ENCODE measurements at places on chromosomes 16 and 17.
A peak's percentile ranks its signal among the peaks of the same experiment; 100 is the strongest.

GRCh38 chr17:81002409-81003361 lies 11.0 kb downstream of the CHMP6 start:
- DNase-seq, result no peak

DNA sequence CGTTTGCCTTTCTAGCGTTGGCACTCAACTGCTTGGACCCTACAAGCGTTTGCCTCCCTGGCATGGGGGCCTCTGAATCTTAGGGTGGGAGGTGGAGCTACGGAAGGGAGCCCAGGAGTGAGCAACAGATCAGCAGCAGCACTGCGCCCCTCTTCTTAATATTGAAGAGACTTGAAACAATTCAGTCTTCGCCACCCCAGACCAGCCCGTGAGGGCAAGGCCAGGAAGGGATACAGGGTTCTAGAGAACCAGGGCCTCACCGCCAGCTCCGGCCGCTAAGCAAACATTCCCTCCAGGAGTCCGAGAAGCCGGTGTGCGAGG lies 1.5 kb upstream of the GPRC5C start:
- no peak for DNase-seq

DNA sequence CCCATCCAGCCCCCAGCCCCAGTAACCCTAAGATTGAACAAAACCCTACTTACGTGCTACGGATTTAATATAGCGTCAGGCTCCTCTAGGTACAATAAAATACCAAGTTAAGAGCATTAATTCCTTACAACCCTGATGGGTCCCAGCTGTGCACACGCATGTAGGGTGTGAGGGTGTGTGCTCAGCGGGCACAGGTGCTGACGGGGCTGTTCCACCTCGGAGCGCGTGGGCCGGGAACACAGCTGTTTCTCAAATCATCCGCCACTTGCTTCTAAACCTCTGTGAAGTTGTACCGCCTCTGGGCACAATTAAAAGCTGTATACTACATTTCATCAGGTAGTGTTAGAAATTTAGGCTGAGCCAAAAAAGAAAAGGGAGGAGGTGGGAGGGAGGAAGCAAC lies 478.6 kb downstream of the MAF start:
- no peak for DNase-seq

GRCh38 chr17:49031965-49032928 lies 35.1 kb downstream of the IGF2BP1 start:
- no peak for DNase-seq

DNA sequence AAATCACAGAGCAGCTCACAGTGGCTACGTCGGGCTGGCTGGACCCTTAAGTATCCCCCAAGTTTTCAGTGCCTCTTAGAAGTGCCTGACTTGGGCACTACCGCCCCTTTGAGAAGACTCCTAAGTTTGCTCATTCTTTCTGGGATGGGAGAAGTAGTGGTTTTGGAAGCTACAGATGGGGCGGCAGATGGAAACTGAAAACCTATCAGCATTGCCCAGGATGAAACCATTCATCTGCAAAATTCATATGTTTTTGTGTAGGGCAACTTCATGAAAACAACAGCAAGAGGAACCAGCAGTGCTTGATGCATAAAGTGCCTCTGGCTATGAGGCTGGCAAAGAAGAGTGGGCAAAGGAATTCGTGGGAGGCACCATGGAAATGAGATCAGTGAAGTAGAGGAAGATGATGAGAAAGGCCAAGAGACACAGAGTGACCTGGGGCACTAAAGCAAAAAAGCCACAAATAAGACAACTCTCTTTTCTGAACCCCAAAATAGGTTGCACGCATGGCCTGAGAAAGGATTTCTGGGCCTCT lies 277.1 kb downstream of the XYLT1 start:
- DNase-seq, result no peak

GRCh38 chr16:80317599-80318037 lies 223.2 kb upstream of the DYNLRB2 start:
- DNase-seq, result no peak

DNA sequence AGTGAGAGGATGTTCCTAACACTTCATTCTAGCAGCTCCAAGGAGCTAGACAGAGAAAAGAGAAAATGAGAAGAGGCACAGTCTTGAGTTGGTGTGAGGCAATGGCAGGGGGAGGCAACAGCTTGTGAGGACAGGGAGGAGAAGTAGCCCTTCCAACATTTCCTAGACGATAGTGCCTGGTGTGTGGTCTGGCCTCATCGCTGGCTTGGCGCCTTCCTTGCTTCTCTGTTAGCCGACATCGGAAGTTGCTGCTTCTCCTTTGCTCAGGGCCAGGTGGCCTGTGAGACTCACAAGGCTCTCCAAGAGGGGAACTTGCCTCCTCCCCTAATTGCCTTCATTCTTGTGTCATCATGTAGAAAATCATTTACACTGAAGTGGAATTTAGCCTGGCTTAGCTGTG lies 208.7 kb downstream of the MAP2K4 start:
- no peak for DNase-seq

- no peak for DNase-seq
These were observed 81.3 kb downstream of the METRNL start for GRCh38 chr17:83160443-83161297.

GRCh38 chr16:84380405-84380804 lies 12.1 kb downstream of the ATP2C2 start:
- DNase-seq, result no peak

GRCh38 chr16:89393738-89394406 lies 96.5 kb downstream of the ANKRD11 start:
- no peak for DNase-seq

DNA sequence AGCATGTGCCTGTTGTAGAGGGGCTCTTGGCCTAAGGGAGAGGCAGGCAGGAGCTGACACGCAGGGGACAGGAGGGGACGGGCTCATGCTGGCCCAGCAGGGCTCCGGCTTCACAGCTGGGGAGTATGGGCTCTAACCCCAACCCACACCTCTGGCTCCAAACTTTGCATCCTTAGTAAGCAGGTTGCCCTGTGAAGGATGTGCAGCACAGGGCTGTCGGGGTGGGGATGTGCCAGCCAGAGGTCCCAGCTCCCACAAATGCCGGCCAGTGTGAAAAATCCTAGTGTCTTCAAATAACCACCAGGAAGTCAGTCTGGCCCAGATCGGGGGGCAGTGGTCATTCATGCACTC lies 14.0 kb upstream of the FAM83G start:
- DNase-seq, result no peak

- no peak for DNase-seq
These were observed 77.3 kb upstream of the ASIC2 start for GRCh38 chr17:33370401-33370800.

DNA sequence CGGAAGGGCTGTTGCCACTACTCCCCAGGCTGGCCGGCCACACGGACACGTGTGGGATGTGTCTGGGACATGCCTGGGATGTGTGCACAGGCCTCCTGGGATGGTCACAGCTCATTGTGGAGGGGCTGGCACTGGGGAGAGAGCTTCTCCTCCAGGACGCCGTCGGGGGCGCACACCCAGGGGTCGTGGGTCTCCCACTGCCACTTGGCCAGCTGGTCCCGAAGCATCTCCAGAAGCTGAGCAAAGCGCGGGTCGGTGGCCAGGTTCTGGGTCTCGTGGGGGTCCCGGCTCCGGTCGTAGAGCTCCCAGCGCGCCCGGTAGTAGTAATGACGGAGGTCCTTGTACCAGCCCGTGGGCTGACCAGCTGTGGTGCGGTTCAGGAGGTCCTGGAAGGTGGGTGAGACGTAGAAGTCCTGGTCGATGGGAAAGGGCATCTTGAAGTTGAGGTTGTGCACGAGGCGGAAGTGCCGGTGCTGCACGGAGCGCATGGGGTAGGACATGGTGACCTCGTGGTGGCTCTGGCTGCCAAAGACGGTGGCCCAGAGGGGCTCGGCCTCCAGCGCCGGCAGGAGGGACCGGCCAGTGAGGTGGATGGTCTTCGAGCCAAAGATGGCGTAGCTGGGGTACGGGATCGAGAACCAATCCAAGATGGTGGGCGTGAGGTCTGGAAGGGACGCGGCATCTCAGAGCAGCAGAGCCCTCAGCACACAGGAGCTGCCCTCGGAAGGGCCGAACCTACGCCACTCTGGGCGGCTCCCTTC lies 9.6 kb downstream of the SGSH start:
- DNase-seq, result no peak

GRCh38 chr17:57425431-57425830 lies 169.1 kb downstream of the MSI2 start:
- DNase-seq, result no peak

- DNase-seq, result no peak
These were observed 52.0 kb downstream of the COTL1 start for GRCh38 chr16:84565669-84566495.

GRCh38 chr17:75492555-75493168 lies 22.7 kb downstream of the CASKIN2 start:
- no peak for DNase-seq

DNA sequence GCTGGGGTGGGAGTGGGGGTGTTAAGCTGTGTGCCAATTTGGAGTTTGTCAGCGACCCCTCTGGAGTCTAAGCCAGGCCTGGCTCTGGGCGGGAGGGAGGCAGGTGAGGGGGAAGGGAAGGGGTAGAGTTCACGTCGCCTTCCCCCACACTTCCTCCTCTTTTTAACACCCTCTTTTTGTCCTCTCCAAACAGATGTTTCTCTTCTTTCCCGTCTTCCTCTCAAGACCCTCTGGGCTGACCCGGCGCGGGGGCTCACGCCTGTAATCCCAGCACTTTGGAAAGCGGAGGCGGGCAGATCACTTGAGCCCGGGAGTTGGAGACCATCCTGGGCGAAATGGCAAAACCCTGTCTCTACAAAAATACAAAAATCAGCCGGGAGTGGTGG lies 3.3 kb downstream of the HOXB1 start:
- DNase-seq, result no peak

GRCh38 chr17:11742886-11743285 lies 144.6 kb downstream of the DNAH9 start:
- DNase-seq, result no peak

DNA sequence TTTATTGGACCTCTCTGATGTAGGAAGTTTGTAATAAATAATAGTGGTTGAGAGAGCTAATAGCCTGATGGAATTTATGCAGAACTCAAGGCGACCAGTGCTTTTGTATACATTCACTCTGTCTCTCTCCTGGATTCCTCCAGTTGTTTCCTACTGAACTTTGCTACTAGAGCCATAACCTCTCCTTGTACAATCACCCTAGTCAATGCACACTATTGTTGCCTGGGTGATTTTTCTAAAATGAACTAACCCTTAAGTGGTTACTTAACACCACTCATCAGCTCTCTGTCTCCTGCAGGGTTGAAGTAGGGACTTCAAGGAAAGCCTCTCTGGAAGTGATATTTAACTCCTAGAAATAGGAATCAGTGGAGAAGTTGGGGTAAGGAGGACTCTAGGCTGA lies 9.7 kb downstream of the PHKB start:
- DNase-seq, result no peak

DNA sequence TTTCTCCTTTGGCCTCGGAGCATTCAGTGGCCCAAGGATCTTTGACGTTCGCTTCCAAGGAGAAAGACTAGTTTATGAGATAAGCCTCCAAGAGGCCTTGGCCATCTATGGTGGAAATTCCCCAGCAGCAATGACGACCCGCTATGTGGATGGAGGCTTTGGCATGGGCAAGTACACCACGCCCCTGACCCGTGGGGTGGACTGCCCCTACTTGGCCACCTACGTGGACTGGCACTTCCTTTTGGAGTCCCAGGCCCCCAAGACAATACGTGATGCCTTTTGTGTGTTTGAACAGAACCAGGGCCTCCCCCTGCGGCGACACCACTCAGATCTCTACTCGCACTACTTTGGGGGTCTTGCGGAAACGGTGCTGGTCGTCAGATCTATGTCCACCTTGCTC lies 1.4 kb downstream of the AOC3 start:
- DNase-seq, result no peak

- no peak for DNase-seq
These were observed 67.6 kb upstream of the SREBF1 start for GRCh38 chr17:17904166-17905035.

- DNase-seq, result no peak
These were observed 127.5 kb upstream of the WSCD1 start for GRCh38 chr17:5942687-5943086.

DNA sequence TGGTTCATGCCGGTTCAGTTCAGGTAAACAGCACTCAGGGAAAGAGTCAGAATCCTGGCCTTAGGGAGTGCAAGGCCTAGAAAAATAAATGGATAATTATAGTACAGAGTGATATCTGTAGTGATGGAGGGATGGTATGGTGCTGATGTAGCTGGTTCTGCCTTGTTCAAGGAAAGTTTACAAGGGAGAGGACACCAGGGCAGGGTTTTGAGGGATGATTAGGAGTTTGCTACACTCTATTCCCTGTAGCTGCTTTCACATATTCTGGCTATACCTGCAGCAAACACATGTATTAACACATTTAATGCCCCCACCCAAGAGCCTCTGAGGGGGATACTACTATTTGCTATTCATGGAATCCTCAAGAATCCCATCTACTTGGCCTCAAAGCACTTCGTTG lies 1.7 kb upstream of the NOS2 start:
- no peak for DNase-seq

DNA sequence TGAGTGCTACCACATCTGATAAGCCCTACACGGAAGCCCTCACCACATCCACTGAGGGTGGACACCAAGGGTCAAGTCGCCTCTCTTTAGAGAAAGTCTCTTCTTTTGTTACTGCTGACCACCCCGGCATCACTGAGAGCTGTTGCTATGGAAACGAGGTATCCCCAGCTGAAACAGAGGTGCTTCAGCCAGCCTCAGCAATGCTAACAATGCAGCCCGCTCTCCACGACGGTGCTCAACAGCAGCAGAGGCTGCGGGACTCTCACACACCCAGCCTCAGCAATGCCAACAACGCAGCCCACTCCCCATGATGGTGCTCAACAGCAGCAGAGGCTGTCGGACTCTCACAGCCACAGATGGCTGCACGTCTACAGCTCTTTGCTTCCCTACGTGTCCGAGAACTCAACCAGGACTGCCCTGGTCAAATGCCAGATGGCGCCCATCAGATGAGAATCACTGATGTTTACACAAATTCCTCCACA lies 41.4 kb downstream of the VPS53 start:
- DNase-seq, result no peak

DNA sequence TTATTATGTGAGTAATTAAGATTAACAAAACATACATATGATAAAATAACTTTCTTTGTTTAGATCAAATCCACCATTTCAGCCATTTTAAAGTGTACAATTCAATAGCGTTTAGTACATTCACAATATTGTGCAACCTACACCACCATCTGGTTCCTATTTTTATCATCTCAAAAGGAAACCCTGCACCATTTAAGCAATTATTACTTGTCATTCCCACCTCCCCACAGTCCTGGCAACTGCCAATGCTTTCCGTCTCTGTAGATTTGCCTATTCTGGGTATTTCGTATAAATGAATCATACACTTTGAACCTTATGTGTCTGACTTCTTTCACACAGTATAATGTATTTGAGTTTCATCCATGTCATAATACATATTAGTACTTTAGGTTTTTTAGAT lies 162.5 kb upstream of the CNTNAP4 start:
- DNase-seq, result no peak

GRCh38 chr17:61466246-61466645 lies 14.0 kb downstream of the TBX4 start:
- DNase-seq, result no peak

GRCh38 chr17:81295676-81296381 lies 722 bp upstream of the SLC38A10 start:
- peak; percentile 45 for DNase-seq

GRCh38 chr17:7235693-7236665 lies 1.7 kb upstream of the DVL2 start:
- DNase-seq, result no peak
